Cardiac septum (tissue), 1 donor: ENCODE measurements at places on chromosomes 5 and 9.
A peak's percentile ranks its signal among the peaks of the same experiment; 100 is the strongest.

DNA sequence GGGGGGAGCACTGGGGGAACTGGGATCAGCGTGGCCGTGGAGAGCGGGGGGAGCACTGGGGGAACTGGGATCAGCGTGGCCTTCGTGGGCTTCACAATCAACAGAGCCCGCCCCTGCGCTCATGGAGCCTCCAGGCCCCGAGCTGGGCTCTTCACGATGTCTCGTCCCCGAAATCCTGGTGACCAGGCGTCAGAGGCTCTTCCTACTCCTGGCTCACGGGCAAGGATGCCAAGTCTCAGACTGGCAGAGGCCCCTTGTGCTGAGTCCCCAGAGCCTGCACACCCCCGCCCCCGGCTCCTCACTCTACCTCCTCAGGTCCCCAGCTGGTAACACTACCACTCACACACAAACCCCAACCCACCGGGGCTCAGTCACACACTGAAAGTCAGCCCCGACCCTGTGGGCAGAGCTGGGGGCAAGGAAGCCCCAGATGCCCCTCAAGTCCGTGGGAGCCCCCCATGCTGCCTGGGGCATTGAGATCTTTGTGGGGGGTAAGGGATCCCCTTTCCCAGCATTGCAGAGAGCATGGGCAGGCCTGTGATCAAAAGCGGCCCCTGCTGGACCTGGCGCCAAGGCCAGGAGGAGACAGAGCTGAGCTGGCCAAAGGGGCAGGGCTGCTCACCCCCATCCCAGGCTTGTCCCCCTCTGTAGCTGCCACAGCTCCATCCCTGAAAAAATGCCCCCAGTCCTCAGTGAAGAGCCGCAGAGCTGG is 26.7 kb downstream of the LHX3 start:
- DNase-seq: no peak

DNA sequence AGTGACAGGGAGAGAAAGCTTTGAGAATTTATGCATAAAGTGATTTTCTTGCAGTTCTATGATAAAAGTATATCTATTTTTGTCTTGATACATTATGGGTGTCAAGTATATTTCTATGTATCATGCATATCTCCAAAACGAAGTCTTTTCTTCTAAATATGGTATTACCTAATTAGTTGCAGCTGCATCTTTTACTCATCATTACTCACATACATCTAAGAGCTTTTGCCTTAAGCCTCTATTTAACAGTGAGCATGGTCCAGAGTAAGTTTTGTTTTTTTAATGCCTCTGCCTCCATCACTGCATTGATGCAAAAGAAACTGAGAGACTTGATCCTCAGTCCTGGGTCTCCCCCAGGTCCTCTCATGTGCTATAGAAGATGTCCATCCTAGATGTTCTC is 40.0 kb upstream of the SMC5 start:
- no peak for DNase-seq

DNA sequence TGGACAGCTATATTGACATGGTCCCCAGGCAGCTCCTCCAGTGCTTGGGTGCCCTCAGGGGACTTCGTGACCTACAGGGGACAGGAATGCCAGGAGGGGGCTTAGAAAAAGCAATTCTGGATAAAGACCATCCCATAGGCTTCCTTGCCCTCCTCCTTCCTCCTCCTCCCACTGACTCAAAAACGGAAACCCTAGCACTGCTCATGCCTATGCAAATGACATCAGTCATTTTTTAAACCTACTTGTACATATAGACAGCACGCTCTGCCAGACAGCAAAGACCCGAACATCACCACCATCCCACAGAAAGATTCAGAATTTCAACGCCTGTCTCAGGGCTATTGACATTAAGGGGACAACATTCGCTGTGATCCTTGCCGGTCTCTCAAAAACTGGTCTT is 11.0 kb downstream of the IGFBPL1 start:
- no peak for DNase-seq

DNA sequence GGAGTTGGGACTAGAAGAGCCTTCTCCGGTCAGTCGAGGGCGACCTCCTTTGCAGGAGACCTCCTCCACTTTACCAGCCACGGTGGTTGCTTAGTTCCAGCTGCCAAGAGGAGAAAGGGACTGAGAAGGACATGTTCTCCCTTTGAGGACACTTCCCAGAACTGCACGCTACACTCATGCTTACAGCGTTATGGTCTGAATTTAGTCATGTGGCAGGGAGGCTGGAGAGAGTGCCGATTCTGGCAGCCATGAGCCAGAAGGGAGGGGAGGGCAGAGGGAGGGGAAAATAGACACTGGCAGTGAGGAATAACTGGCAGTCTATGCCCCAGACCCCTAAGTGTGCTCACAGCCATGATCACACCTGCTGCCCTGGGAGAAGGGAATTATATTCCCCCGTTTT is 47.8 kb downstream of the TSPAN17 start:
- no peak for DNase-seq

GRCh38 chr5:52821901-52822300 is 34.2 kb downstream of the ITGA1 start:
- no peak for DNase-seq

- no peak for DNase-seq
These were observed 15.5 kb upstream of the WWC1 start for GRCh38 chr5:168275940-168276339.

DNA sequence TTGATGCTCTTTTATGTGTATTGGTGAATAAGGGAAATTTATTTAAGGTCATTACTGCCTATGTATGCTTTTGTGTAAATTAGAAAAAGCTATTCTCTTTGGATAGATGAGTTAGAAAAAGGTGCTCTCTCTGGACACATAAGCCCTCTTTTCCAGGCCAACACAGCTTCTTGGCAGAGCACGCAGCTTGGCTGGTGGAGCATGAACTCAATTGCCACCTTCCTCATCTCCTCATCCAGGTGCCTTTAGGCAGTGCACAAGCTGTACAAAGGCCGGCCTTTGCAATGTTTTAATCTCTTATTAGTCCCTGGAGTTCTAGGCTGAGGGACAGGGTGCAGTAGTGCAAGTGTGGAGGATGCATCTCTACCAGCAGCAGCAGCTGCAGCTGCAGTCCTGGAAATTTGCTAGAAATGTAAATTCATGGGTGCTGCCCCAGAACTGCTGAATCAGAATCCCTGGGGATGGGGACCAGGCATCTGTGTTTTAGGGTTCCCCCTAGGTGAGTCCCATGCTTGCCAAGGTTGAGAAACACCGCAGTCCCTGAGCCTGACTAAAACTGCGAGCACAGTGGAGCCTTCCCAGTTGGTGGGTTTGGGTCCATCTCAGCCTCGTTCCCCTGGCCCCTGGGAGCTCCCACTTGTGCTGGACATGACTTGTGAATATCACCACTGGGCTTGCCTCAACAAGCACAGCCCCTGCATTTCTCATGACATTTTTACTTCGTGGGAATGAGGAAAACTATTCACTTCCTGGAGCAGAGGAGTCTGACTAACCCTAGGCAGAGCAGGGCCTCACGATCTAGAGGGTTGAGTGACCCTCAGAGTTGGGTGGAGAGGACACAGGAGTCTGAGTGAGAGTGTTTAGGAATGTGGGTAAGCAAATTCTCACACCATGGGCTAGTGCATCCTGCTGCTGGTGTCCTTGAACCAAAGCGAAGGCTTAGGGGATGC is 272.3 kb downstream of the ZSWIM6 start:
- no peak for DNase-seq

- DNase-seq: no peak
These were observed 120.2 kb downstream of the ENTREP1 start for GRCh38 chr9:69445251-69445650.

GRCh38 chr9:122075135-122076030 is 17.7 kb downstream of the TTLL11 start:
- DNase-seq: no peak

GRCh38 chr9:137446851-137447471 is 5.8 kb upstream of the ENTPD8 start:
- DNase-seq: peak; percentile 73

DNA sequence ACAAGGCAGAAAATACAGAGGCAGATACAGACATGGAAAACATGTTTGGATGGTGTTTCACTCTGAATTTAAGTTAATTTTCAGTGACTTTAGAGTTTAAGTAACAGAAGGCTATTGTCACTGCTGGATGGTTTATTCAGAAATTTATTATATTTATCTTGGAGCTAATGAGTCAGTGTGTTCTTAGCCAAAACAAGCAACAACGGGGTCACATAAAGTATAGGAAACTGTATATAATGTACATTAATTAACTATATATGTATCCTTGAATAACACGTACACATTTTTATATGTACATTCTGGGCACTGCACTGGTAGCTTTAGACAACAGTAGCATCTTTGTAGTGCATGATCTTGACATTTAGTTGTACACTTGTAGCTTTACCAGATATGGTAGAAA is 30.7 kb downstream of the CYLC2 start:
- no peak for DNase-seq

DNA sequence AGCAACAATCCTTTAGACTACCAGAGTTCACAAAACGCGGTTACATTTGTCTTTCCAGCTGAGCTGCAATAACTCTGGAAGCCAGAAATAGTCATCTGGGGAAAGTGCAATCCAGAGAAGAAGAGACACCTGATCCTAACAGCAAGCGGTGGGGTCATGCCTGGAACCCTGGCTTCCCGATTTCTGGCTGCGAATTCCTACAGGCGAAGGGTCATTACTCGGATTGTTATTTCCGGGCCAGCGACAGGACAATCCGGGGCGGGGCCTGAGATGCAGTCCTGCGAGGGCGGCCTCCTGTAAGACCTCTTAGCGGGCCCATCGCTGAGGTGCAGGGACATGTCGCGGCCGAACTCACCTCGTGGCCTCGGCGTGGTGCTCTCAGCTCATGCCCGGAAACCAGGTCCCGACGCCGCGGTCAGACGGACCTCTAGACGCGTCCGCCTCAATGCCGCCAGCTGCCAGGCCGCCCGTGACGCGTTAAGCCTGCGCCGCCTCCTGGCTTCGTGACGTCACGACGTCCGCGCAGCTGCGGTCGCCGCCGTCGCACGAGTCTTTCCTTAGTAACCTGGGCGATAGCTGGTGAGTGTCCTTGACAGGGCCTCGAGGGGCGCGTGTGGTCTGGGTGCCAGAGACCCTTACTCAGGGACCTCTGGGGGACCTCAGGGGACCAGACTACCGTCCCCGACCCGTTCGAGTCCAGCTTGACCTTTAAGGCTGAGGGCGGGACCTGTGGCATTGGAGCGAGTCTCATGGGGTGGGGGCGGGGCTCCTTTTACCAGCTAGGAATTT is at the start of the genes MRRF and RBM18:
Gene MRRF (plus strand): TSS at position 523 of the 789 bp plus-strand sequence. CDS start 6,010 bp downstream, outside the sequence.
Gene RBM18 (minus strand): TSS at position 481 of the 789 bp plus-strand sequence. CDS start 3,348 bp downstream, outside the sequence.
- DNase-seq: peak; percentile 96

GRCh38 chr9:127773272-127773671 is 5.2 kb downstream of the SH2D3C start:
- DNase-seq: no peak

DNA sequence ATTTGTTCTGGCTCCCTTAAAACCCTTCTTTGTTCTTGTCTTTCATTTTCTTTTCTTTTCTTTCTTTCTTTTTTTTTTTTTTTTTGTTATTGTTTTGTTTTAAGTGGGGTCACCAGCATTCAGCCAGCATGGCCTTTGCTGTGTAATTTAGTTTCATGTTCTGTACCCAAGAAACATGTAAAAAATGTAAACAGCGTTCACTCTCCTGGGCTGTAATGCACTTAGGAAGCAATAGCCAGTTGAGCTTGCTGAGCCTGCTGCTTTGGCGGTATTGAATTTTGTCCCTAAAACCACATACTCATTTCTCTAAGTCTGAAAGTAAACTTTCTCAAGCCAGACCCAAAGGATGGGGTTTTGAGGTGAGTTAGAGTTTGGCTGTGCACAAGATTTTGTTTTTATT is 158.6 kb downstream of the PAPPA start:
- no peak for DNase-seq

- DNase-seq: no peak
These were observed 2.3 kb downstream of the SPATA24 start for GRCh38 chr5:139401546-139401945.

GRCh38 chr5:156137071-156137869 is 189.7 kb upstream of the SGCD start:
- no peak for DNase-seq

GRCh38 chr5:65506961-65507360 is 25.2 kb upstream of the ADAMTS6 start:
- DNase-seq: no peak
